Left lobe of liver (tissue), 2 donors: ENCODE measurements at places on chromosomes 1 and 21.

GRCh38 chr1:44632598-44632997 lies 41.7 kb downstream of the TMEM53 start:
- no peak for DNase-seq

DNA sequence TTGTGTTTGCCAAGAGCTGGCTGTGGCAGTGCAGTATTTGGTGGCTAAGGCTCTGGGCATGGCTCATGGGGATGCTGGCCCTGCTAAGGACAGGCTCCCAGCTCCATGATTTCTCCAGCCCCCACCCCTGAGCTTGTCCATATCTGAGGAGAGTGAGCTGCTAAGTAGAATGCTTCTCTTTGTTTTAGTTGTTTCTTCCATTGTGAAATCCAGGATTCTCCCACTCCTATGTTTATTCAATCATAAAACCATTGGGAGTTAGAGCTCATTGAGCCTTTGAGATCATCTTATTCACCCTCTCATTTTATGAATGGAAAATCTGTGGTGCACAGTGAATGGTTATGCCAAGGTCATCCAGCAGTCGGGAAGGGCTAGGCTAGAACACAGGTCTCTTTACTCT lies 188.8 kb downstream of the TNR start:
- no peak for DNase-seq

GRCh38 chr1:178267646-178268094 lies 173.8 kb downstream of the RASAL2 start:
- DNase-seq = no peak

DNA sequence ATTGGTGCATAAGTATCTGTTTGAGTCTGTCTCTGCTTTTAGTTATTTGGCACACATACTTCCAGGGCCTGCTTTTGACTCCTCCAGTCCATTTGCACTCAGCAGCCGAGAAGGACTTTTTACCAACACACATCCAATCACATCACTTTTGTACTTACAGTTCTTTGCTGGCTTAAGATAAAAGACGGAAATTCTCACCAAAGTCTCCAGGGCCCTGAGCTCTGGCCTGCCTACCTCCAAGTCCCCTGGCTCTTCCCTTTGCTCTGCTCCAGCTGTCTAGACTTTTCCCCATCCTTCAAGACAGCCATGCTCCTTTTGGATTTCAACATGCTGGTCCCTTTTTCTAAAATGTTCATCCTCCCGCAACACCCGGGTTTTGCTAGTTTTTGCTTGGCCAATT lies 2.2 kb upstream of the EVA1C start:
- DNase-seq = no peak

DNA sequence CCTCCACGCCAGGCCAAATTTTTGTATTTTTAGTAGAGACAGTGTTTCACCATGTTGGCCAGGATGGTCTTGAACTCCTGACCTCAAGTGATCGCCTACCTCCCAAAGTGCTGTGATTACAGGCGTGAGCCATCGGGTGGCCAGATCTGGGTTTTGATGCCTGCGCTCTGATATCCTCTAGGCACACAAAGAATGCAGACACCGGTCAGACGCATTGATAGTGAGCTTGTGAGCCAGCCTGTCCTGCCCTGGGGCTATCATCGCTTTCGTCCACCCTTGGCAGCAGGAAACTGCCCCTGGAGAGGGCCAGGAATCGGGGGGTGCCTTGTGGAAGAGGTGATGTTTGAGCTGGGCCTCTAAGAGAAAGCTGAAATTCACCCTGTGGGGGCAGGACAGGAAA lies 4.0 kb downstream of the FBLIM1 start:
- DNase-seq = no peak

DNA sequence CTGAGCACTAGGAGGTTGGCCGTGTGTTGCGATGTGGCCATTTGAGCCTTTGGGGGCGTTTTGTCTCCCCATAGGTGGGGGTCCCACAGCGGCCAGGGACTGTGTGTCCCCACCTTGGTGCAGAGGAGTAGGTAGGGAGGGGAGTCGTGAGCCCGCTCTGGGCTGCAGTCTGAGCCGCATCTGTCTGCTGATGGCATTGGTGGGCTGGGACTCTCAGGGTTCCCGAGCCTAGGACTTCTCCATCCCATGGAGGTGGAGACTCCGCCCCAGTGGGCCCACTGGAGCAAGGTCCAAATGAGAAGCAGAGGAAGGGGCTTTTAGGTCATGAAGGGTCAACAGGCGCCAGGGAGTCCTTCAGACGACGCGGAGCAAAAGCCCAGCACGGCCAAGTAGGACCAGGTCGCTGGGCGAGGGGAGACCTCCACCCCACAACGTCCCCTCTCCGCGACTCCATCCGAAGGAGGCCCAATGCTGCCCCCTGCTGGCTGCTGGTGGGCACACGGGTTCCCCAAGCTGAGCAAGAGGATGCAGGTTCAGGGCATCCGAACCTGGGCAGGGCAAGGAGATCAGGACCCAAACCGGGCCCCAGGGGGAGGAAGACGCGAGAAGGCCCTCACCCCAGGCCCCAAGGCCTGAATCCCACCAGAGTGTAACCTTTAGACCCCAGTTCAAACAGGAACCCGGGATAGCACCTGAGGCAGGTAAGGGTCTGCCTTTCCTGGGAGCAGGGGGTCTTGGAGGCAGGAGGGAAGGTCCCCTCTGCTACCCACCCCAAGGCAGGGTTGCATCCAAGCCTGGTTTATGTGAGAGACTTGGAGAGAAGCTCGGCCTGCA lies 14.9 kb downstream of the TTC34 start:
- DNase-seq = peak; percentile 55

GRCh38 chr1:59128239-59128736 lies 168.6 kb upstream of the FGGY start:
- DNase-seq = no peak

- no peak for DNase-seq
Observed at GRCh38 chr1:160718210-160718609, 6.6 kb upstream of the CD48 start.

GRCh38 chr21:34984356-34985058 lies 64.6 kb downstream of the RUNX1 start:
- no peak for DNase-seq

DNA sequence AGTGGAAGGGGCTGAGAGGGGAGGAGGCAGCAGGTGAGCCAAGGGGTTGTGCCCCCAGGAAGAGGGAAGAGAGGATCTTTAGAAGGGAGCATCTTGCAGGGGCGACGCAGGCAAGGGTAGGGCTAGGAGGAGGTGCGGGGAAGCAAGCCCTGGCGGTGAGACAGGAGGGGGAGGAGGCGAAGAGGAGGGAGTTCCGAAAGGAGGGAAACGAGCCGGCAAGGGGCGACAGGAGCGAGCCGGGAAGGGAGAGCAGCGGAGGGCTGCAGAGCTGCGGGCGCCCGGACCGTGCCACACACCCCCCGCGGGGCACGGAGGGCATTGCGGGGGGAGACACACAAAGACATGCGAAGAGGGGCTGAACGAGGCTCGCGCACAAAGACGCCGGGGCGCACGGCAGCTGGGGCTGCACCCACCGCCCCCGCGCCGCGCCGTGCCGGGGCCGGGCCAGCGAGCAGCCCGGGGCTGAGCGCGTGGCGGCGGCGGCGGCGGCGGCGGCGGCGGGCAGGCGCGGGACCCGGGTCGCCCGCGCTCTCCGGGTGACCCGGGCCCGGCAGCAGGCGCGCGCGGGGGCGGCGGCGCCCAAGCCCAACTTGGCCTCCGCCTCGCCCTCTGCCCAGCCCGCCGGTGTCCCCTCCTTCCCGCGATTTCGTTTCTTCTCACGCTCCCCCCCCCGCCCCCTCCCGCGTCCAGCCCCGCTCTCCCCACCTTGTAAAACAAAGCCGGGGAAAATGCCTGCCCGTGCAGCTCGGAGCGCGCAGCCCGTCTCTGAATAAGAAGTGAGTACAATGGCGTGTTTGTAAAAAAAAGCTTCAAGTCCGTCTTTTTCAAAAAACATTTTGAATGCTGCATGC lies at the start of gene KCNK2:
TSS of gene KCNK2 (plus strand) at position 206 of the 851 bp plus-strand sequence. CDS start 649 bp downstream, outside the sequence.
- no peak for DNase-seq

- DNase-seq = no peak
Observed at GRCh38 chr21:33348706-33349105, 23.9 kb downstream of the IFNAR1 start.

DNA sequence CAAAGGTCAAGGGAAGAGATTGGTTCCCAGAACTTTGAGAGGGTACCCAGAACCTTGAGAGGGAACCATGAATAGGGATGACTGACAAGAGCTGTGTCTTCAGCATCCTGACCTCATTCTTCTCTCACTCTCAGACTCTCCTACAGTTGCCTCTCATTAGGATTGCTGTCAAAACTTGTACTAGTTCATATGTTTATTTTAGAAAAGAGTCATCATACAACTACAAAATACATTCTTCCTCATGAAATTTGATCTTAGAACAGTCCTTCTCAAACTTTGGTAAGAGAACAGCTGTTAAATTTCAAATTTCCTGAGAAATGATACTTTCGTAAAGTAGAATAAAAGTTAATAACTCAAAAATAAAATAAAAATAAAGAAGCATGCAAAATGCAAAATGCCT lies 161.4 kb upstream of the ZRANB2 start:
- DNase-seq = no peak

GRCh38 chr1:4599951-4600481 lies 54.4 kb upstream of the AJAP1 start:
- DNase-seq = no peak

GRCh38 chr1:219927956-219928790 lies at the start of gene SLC30A10:
SLC30A10 (minus strand) TSS chr1:219928557; CDS start chr1:219928440, 117 bp downstream.
- peak; percentile 95 for DNase-seq

GRCh38 chr1:151960780-151961513 lies 32.7 kb downstream of the S100A10 start:
- DNase-seq = no peak

GRCh38 chr1:168763031-168763430 lies 34.0 kb upstream of the DPT start:
- no peak for DNase-seq

GRCh38 chr21:26177746-26178426 lies 7.3 kb upstream of the APP start:
- DNase-seq = no peak

DNA sequence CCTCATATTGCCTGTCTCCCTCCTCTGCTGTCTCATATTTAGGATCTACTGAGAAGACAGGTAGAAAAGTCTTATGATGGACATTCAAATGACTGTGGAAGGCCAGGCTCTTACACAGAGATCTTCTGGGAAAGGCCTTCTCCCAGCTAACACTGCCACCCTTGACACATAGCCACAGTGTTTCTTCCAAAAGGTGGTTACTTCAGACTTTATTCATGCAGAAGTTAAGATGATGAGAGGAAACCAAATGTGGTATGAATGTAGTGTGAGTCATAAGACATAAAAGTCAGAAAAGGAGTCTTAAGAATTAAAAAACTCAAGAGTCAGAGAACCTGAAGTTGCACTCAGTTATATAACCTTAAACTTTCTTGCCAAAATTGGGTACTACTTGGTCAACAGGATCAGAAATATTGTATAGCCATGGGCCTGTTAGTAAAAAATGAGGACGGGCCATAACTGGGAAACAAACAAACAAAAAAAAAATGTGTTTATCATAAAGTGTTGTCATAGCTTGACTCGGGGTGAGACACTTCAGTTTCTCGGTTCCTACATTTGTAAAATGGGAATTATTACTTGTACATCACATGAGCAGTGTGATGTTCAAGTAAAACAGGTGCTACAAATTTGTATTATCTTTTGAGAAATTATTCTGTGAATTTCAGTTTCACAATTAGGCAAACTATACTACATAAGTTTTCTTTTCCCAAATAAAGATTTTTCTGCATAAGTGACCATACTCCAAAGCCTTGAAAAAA lies 1.2 kb upstream of the DENND1B start:
- DNase-seq = no peak

GRCh38 chr1:151166505-151166956 lies 587 bp downstream of the SCNM1 start:
- DNase-seq = no peak
